ENCODE measurements at places on chromosomes 2 and 18.

- no peak for DNase-seq
These were observed 6.3 kb downstream of the TNFAIP6 start for GRCh38 chr2:151363709-151364108.

- no peak for DNase-seq
These were observed 39.5 kb downstream of the ORC4 start for GRCh38 chr2:147980940-147981528.

DNA sequence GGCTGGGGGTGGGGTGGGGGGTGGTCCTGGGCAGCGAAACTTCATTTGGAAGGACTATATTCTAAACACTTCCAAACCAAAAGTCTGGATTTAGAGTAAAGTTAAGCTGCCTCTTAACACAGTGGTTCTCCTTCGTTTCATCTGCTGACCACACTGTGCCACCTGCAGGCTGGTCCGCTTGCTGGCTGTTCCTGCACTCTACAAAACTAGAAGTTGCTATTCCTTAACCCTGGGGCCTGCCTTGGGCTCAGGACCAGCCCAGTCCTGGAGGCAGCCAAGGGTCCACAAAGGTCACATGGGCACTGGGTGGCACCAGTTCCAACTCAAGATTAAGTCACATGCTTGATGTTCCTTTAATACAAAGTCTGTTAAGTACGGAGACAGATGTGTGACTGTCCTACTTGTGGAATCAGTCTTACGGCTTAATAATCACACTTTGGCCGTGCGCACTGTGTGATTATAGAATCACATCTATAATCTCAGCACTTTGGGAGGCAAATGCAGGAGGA lies 195.4 kb downstream of the FAM210A start:
- no peak for DNase-seq

DNA sequence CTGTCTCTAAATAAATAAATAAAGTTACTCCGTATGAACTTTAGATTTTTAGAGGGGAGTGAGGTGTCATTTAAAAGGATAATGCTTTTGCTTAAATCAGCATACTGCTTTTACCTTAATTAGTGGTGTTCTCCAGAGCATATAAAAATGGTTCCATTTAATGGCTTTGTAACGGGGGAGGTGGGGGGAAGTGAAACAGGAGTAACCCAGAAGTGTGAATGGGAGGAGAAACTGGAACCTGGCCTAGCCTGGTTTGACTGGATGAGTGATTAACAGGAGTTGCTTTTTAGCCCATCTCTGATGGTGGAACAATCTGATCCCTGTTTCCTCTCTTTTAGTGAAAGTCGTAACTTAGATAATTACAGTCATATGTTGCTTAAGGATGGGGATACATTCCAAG lies 1.6 kb downstream of the CNDP2 start:
- no peak for DNase-seq

DNA sequence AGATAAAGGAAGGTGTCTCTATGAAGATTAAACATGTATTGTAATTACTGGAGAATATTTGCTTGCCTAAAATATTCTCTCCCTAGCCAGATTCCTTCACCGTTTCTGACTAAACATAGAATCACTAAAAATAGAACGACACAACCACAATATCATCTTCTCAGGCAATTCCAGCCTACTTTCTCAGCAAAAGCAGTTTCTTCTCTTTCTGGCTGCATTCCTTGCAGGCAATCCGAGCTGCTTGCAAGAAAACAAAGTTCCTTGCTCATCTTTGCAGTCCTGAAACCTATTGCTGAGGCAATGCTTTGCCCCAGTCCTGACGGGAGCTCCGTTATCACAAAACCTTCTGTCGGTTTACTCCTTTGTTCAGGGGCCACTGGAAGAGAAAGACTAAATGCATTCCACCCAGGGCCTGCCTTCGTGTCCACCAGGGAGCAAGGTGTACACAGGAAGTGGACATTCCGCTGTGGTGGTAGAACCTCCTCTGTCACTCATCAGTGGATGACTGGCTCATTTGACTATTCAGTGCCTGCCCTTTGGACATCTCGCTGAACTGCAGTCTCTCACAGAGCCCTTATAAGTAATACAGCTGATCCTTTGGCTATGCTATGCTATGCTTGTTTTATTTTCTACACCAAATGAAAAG lies 239.2 kb upstream of the DOK6 start:
- no peak for DNase-seq

DNA sequence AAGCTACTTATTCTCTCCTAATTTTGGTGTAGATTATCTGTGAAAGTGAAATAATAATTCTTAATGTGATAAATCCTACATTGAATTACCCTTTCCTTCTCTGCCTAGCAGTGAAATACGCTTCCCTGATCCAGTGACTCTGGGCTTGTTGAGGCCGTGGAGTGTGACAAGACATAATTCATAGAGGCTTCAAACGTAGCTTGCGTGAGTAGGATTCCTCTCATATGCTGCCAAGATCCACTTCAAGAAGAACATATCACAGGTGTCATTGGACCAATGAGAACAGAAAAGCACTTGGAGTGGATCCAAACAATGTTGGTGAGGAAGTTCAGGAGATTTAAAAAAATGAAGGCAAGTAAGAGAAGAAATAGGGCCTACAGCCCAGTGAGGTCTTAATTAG lies 221.3 kb upstream of the TMEFF2 start:
- DNase-seq = no peak

DNA sequence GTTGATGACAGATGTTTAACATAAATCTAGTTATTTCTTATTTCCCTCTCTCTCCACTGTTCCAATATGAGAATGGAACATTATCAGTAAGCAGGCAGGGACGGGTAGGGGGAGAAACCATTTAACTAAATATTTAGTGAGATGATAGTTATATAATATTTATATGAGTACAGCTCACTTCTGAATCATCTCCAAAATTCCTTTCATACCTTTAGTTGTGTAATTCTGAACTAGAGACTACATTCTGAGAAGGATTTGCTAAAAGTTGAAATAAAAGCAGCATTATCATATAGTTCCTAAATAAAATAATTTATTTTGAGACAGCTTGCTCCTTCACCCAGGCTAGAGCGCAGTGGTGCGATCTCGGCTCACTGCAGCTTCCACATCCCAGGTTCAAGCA lies 41.4 kb downstream of the B4GALT6 start:
- no peak for DNase-seq

GRCh38 chr2:44169155-44169898 lies 652 bp downstream of the PPM1B start:
- no peak for DNase-seq

DNA sequence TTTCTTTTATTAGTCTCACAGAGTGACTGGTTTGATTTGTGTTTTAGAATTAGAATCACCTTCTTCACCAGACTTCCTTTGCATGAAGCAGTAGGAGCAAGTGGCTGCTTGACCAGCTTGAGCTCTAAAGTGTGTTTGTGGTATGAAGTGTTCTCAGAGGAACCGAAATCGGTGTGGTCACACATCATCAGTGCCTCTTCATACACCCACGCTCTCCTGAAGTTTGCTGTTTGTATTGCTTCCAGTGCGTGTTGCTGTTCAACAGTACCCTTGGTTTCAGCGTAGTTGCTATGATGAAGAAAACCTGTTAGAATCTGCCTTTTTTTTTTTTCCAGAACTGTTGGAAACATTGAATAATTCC lies 77.9 kb downstream of the LIMS1 start:
- no peak for DNase-seq

DNA sequence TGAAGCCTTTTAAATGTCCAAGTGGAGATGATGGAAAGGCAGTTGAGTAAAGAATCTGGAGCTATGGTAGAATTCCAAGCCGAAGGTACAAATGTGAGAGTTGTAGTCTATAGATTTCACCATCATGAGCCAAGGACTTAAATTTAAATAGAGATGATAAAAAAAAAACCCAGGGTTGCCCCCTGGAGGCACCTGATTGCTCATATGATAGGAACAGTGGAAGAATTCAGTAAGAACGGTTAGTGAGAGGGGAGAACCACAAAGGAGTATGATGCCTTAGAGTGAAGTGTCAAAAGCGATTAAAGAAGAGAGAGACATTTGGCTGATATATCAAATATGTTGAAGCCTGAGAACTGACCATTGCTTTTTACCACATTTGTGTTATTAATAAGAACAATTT lies 11.9 kb downstream of the NYAP2 start:
- DNase-seq = no peak

DNA sequence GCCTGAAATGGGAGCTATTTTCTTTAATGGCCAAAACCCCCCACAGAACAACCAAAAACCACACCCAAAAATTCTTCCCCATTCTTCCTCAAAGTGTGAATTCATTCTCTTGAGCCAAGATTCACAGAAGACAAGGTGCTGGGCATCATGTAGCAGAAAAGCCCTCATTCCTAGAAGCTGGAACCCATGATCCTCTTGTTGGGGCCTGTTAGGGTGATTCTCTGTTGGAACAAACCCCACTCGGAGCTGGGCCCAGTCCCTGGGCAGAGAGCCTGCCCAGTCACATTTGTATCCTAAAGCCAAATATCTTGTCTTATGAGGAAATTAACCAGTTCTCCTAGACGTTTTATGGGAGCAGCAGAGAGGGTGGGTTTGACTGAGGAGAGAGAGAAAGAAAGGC lies 22.8 kb upstream of the VPS4B start:
- DNase-seq = no peak

- DNase-seq = no peak
These were observed 17.8 kb downstream of the CRIM1 start for GRCh38 chr2:36373149-36373926.

DNA sequence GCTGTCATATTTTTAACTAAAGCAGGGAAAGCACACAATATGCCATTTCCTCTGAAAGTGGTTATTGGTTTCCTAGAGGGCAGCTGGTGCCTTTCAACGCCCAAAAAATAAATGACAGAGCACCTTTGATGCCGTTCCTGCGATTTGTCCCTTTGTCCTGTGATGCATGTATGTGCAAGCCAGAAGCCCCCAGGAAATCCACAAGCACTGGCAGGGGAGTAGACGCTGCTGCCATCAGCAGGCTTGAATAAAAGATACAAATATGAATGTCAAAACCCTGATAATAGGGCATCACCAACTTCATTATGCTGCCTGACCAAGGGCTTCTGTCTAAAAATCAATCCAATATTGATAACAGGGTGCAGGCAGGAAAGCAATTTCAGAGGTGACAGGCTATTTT lies 246.1 kb downstream of the FBXO15 start:
- no peak for DNase-seq

DNA sequence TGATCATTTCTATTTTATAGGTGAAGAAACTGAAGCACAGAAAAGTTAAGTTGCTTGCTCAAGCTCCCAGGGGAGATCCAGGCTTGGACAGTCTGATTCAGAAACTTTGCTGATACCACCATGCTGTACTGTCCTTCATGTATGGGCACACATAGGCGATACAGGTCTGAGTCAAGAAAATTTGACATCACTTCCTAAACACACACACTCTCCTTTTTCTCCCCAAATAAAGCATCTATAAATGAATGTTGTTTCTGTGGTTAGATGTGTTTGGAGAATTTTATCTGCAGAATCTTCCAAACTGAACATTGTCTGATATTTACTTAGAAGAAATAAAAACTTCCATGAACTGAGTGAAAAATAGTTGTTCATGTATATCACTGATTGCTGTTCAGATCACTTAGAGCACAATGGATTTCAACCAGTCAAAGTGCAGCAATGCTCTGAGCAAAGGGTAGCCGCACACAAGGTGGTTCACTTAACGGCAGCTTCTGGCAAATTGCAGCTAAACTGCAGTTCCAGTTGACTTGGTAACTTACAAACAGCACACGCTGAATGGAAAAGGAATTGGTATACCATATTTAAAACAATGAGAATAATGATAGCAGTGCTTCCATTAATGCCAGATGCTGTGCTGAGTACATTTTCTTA lies 10.0 kb upstream of the AGFG1 start:
- no peak for DNase-seq

DNA sequence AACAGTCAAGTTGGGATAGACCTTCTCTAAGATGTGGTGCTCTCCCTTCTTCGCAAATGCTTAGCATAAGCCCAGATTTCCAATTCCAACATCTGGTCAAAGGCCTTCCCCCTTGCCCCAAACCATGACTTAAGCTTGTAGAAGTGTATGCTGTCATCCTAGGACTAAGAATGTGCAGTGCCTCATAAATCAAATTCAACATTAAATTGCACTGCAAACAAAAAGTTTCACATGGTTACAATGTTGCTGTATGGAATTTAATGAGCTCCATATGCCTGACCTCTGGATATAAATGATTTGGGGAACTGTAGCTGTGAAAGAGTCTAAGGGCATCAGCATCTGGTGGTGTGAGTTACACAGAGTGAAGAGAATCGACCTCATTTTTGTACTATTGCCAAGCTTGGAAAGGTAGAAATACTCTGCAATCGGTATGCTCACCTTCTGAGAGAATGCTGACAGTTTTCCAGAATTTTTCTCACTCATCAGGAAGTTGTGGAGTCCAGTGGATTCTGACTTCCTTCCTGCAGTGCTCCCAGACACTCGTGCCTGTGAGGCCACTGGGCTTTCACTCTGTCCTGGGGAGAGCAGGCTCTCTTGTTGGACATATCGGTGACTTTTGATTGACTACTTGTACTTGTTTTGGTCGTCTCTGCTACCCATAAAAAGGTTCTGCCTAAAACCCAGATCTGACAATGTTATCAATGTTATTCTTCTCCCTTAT lies 40.6 kb downstream of the FASTKD2 start:
- no peak for DNase-seq

GRCh38 chr2:203394519-203395227 lies 66.5 kb downstream of the ABI2 start:
- no peak for DNase-seq

- no peak for DNase-seq
These were observed 46.2 kb upstream of the ACVR1 start for GRCh38 chr2:157922336-157922735.

DNA sequence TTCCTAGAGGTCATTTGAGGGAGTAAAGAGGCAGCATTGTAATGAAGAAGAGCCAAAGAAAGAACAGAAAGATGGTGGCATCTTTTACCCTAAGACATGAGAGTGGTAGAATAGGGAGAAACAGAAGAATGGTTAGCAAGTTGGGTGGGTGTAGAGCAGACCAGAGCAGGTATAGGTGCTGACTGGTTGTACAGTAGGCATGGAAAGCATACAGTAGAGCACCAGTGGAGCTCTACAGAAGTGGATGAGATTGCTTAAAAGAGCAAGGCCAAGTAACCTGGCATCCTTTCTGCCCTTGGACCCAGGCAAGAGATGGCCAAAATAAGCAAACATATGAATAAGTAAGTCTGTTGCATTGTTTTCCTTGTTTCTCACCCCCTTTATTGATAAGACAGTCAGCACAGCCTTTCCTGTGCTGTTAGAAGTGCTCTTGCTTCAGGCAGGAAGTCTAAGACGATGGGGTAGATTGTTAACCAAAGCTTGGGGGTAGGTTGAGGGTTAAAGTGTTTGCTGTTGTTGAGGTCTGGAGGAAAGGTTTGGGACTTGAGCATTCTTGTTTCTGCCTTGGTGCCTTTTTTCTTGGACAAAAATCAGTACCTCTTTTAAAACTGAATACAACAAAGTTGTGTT lies 76.9 kb downstream of the DIS3L2 start:
- DNase-seq = no peak

- DNase-seq = no peak
These were observed 322.9 kb upstream of the HS6ST1 start for GRCh38 chr2:128641421-128642080.

- no peak for DNase-seq
These were observed 4.6 kb downstream of the DOCK10 start for GRCh38 chr2:225037415-225038230.

- no peak for DNase-seq
These were observed 119.0 kb upstream of the SYT4 start for GRCh38 chr18:43396266-43396665.

Data from stimulated activated CD4-positive, alpha-beta T cell treated with anti-CD3 and anti-CD28 coated beads, TNF-alpha, amount 100 ng/mL, for 4 hours (primary cell).